ENCODE measurements at places on chromosomes 4 and X.

DNA sequence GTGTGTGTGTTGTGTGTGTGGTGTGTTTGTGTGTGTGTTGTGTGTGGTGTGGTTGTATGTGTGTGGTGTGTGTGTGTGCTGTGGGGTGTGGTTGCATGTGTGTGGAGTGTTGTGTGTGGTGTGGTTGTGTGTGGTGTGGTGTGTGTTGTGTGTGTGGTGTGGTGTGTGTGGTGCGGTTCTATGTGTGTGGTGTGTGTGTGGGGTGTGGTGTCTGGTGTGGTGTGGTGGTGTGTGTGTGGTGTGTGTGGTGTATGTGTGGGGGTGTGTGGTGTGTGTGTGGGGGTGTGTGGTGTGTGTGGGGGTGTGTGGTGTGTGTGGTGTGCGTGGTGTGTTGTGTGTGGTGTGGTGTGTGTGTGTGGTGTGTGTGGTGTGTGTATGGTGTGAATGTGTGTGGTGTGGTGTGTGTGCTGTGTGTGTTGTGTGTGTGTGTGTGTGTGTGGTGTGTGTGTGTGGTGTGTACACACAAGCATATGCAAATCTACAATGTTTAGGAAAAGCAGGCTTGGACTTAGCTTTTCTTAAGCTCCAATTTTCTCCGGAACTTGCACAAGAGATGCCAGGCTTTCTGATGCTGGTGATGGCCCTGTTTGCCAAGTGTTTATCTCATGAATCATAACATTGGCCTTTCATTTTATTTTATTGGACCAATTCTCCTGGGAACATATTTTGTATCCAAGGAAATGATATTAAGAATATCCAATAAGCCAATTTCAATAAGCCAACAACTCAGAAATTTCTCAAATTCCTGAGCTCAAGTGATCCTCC, 148.7 kb downstream of the SPATA18 start:
- no peak for DNase-seq

DNA sequence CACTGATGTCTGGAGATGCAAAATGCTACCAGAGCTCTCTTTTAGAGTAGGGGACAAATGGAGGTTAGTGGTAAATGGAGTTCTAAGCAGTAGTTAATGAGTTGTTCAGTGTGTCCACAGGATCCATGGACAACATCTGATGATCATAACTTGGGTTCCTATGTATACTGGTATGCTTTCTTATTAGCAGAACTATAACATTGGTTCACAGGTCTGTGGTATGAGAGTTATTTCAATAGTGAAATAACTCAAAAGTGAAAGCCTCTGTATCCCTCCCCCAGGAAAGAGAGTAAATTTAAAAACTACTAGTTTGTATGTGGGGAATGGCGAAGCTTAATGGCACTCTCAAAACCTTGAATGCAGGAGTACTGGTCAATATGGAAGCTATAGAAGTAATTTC, 363.5 kb upstream of the EMCN start:
- no peak for DNase-seq

- no peak for DNase-seq
Observed at GRCh38 chr4:148299337-148299736, 142.9 kb downstream of the NR3C2 start.

- DNase-seq: no peak
Observed at GRCh38 chr4:101689220-101689619, 101.3 kb upstream of the BANK1 start.

DNA sequence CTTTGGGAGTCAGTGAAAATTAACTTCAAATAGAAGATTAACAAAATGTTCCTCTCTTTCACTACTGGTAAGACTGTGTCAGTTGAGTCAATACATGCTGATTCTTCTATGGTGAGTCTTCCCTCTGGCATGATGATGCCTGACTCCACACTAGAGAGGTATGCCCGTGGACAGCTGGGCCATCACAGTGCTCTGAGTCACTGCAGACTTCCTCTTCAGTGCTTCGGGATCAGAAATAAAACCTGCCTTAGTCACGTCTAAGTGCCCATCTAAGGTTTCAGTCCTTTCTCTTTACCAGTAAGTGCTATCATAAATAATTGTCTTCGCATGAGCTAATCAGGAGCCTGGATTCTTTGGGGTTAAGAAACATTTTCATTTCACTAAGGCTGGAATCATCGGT, 1.6 kb upstream of the ASB5 start:
- no peak for DNase-seq

DNA sequence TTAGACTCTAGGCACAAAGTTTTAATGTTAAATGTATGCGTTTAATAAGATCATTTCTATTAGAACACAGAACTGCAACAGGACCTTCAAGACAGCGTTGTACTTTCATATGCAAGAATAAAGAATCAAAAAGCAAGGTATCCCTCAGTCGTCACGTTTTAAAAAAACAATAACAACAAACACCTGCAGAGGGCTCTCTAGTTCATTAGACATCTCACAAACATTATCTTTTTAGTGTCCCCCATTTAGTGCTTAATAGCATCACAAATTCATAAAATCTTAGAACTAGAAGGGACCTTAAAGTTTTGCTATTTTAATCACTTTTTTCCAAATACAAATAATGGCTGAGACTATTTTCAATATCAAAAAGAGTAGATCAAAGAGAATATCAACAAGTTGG, 236.6 kb downstream of the DCHS2 start:
- DNase-seq: no peak

GRCh38 chr4:108398316-108398715, 222.1 kb upstream of the RPL34 start:
- no peak for DNase-seq

DNA sequence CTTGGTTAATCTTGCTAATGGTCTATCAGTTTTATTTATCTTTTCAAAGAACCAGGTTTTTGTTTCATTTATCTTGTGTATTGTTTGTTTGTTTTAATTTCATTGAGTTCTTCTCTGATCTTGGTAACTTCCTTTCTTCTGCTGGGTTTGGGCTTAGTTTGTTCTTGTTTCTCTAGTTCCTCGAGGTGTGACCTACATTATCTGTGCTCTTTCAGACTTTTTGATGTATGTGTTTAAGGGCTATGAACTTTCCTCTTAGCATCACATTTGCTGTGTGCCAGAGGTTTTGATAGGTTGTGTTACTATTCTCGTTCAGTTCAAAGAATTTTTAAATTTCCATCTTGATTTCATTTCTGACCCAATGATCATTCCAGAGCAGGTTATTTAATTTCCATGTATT, 365.4 kb upstream of the GATB start:
- no peak for DNase-seq

DNA sequence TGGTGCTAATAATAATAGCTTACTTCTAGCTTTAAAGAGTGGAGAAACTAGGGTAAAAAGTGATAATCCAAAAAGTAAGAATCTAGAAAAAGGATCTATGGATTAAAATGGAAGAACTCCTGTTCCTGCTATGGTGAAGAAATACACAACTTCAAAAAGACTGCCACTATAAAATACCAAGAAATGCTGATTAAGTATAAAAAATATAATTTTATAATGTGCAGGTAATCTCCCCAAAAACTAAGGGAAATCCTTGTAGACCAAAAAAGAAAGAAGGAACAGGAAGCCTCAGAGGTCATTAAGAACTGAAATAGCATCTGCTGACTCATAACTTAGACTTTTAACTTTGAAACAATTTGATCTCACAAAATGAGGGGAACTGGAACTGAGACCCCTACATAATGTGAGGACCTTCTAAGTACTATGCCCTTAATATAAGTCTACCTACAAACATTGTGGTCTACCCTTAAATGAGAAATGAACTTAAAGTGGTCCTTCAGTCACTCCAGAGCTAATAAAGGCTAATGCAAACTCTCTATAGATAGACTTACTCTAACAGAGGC, 50.6 kb upstream of the SRPX start:
- no peak for DNase-seq

DNA sequence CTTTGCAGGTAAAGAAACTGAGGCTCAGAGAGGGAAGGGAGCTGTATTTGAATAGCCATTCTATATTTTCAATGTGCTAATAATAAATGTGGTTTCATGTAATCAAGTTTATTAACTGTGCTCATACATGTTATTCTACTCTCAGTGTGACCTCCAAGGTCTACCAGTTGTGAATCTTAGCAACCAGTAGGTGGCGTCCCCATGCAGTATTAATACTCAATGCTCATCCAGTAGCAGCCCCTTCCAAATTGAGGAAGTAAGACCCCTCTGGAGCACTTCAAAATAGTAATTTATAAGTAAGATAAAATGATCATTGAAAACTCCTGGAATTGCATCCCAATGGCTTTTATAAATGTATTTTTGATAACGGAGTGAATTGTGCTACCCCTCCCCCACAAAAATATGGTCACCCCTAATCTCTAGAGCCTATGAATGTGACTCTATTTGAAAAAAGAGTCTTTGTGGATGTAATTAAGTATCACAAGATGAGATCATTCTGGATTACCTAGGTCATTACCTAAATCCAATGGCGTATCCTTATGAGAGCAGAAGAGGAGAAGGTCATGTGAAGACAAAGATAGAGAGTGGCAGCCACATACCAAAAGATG, 20.4 kb upstream of the SEPSECS start:
- no peak for DNase-seq

GRCh38 chr4:9880406-9881197, 99.2 kb downstream of the DRD5 start:
- DNase-seq: no peak

- no peak for DNase-seq
Observed at GRCh38 chrX:102546828-102547493, 30.4 kb upstream of the TMSB15A start.

DNA sequence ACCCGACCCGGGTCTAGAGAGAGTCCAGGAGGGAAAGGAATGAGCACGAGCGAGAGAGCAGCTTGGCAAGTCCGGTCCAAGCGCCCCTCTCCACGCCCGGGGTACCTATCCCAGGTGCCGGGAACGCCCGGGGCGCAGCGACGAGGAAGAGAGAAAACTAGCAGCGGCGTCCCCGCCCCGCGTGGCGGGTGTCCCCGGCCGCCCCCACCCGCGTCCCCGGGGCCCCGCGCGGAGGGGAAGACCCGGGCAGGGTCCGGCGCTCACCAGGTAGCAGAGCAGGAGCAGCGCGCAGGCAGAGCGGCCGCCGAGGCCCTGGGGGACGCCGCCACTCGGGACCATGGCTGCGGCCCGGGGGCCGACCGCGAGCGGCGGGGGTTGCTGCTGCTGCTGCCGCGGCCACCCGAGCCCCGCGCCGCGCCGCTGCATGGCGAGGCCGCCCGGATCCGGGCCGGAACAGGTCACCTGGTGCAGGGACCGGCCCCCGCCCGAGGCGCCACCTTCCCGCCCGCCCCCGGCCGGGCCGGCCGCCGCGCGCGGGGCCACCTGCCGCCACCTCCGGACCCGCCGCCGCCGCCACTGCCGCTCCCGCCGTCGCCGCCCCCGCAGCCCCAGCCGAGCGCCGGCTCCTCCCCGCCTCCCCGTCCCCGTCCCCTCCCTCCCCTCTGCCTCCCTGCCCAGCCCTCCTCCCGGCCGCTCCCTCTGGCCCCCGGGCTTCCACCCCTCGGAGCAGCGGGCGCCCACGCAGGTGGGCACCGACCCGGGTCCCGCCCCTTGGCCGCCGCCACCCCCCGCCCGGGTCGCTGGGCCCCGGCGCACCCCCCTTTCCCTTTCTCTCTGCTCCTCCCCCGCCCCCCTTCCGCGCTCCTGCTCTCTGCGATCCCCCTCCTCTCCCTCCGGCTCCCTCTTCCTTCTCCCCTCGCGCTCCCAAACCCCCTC, at the start of gene SEL1L3:
Gene SEL1L3, minus strand, starts transcription at position 578 of the 936 bp plus-strand sequence. Its CDS starts 152 bp downstream, at position 426.
- DNase-seq: no peak

DNA sequence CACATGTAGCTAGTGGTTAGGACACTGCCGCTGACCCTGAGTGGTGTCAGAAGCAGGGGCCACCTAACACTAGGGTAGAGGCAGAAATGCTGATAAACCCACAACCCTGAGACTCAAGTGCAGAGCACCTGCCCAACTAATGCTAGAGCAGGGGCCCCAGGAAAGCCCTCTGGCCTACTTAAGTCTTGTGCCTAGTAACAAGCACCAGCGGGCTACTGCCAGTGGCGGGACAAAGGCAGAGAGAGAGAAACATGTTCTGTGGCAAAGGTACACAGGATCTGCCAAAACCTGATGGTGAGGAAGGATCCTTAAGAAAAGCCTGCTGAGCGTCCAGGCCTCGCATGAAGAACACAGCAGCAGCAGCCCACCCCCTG, 172.4 kb downstream of the PRDM5 start:
- no peak for DNase-seq

GRCh38 chr4:114907568-114907967, 205.9 kb downstream of the NDST4 start:
- no peak for DNase-seq

GRCh38 chr4:62835631-62836030, 1573.6 kb downstream of the TECRL start:
- no peak for DNase-seq

DNA sequence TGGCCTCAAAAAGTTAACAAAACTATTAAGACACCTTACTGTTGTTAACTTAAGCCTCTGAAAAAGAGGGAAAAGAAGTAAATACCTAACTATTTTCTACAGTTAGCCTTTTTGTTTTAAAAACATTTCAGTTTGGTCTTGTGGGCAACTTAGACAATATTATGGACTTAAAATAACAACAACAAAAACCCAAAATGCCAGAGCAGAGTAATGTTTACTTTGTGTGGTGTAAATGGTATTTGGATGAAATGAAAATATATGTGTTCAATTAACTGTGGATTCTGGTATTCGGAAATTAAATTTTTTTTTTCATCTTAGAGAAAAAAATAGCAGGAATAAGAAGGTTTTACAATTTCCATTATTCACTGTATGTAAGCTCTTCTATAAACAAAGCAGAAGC, 79.6 kb upstream of the NPNT start:
- DNase-seq: no peak

GRCh38 chr4:7381221-7381889, 53.4 kb downstream of the PSAPL1 start:
- DNase-seq: no peak

- no peak for DNase-seq
Observed at GRCh38 chrX:79371640-79372039, 4.5 kb upstream of the ITM2A start.

DNA sequence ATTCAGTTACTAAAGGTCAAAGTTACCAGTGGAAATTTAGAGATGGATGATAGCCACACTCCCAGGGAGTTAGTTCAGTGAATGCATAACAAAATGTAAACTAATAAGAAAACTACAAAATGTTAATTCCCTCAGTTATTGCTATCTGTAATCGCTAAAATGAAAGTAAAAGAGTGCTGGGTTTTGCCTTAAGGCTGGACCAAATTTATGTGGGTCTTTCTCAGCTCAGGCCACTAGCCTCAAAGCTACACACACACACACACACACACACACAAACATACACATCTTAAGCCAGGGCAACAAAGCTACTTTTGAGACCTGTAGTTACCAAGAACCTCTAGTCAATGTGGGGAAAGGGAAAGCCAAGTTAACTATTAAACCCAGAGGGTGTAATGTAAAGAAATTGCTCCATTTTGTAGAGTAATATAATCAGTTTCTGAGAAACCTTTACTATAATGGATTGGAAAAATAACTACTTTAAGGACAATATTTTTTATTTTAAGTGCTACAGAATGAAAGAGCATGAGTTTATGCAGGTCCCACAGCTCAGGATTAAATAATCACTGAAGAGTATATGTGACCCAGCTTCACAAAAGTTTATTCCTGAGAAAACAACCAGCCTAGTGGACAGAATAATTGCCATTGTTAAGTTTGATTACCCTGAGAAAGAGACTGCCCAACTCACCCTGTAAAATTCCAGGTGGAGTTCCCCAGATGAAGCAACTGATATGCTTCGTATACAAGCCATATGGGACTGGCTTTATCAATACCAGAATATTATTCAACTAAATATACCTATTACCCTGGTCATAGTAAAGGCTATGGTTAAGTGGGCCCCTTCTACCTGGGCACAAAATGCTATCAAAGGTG, 8.9 kb upstream of the UGT2A3 start:
- no peak for DNase-seq

- no peak for DNase-seq
Observed at GRCh38 chr4:83563998-83564397, 28.1 kb downstream of the GPAT3 start.

All from activated CD8-positive, alpha-beta memory T cell treated with anti-CD3 and anti-CD28 coated beads for 1 hour (primary cell).